Activated CD4-positive, alpha-beta T cell treated with anti-CD3 and anti-CD28 coated beads for 4 hours (primary cell): ENCODE measurements at places on chromosomes 3 and 15.

- no peak for DNase-seq
These were observed 24.2 kb downstream of the WDR93 start for GRCh38 chr15:89714775-89715174.

DNA sequence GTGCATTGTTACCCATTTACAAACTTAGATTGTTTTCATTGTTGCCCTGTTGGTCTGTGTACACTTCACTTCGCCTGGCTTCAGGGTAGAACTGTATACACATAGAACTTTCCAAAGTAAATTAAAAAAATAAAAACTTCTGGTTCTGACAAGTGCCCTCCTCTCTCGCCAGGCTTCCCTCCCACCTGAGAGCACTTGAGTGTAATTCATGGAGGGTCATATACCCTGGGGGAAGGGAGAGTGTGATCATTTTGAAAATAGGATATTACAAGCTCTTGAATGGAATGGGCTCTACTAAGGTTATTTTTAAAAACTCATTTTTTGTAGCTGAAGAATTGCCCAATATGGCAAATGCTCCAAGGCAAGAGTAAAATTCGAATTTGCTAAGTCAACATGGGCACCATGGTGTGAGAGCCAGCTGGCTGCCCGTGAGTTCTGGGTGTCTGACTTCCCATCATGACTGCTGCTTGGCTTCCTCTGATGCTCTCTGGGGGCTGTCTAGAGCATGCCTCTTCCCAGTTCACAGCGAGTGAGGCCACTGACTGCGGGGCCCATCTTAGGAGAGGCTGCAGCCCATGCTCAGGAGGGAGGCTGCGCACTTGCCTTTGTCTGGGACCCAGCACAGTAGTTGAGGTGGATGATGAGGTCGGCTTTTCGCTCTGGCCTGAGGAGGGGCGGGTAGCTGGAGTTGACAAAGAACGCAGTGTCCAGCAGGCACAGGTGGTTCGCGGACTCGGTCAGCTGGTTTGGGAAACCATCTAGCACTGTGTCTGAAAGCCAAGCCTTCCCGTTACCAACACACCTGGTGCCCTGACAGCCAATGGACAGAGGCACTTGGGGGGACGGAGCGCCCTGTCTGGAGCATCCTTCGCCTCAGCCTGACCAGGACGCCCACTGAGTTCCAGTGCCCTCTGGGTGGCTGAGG is 13.1 kb upstream of the EHD4 start:
- no peak for DNase-seq

DNA sequence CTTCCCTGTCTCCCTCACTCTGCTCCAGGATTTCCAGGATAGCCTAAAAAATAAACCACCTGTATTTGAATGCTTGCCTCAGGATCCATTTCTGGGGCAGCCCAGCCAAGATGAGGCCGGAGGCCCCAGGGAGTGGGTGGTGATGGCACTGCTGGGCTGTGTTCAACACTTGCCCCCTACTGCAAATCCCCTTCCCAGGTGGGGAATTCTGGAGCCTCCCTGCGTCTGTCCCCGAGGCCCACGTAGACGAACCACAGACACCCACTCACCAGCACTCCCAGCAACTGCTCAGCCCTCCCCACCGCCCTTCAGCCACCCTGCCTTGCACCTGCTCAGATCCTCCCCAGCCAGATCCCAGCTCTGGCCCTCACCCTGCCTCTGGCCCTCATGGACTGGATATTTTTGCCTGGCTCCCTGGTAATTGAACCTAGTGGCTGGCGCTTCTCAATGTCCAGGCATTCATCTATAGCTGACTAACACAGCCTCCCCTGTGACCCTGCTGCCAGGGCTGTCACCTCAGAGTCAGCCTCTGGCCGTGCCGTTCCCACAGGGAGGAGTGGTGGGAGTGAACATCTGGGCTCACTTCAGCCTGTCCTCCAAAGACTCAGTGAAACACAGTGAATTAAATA is 17.1 kb upstream of the EPB42 start:
- DNase-seq: no peak

- no peak for DNase-seq
These were observed 295.9 kb downstream of the CADM2 start for GRCh38 chr3:85254738-85255137.

- no peak for DNase-seq
These were observed 15.2 kb upstream of the ANPEP start for GRCh38 chr15:89829616-89830440.

GRCh38 chr15:81516461-81516860 is 142.4 kb upstream of the TMC3 start:
- no peak for DNase-seq

DNA sequence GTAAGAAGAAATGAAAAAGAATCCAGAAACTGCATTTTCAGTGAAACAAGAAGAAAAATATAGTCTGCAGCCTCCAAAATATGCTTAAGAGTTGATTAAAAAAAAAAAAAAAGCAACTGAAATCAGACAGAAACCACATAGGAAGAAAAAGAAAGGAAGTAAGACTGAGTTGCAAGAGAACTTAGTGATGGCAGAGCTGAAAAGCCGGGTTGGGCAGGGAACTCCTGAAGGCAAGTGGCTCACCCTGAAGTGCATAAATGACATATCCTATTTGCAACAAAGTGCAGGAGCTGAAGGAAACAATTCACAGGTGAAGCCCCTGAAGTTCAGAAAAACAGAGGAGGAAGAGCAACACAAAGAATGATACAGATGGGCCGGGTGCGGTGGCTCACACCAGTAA is 108.8 kb upstream of the SLC25A36 start:
- no peak for DNase-seq

GRCh38 chr3:43874290-43874689 is 183.6 kb downstream of the ABHD5 start:
- no peak for DNase-seq

- DNase-seq: no peak
These were observed 243.8 kb upstream of the PEX5L start for GRCh38 chr3:180280555-180280954.

DNA sequence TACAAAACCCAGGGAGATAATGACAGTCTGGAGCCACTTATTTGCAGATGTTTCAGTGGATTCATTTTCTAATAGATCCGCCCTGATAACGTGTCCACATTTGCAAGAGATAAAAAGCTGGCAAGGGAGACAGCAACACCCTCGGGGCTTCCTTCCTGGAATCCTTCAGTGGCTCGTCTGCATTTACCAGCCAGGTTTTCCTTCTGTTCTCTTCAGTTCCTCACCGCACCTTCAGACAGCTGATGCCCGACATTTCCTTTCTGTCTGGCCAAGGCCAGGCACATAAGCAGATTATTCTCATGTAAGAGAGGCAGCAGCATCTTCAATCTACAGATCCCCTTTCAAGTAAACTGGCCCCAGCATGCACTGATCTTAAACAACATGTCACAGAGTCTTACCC is 56.2 kb upstream of the SPATA12 start:
- no peak for DNase-seq

DNA sequence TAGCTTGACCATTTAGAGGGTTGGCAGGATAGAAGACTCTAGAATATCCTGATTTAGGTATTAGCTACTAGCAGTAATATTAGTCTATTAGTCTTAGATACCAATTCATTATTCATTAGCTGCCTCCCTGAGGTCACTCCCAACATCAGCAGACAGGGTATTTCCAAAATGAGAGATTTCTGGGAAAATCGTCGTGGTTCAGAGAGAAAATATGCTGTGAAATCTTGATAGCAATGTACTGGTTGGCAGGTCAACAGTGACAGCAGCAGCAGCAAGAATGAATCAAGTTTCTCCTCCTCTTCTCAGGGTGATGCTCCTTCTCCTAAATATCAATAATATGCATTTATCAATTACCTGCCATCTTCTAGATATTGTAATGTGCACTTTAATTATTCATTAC is 41.3 kb upstream of the ROBO1 start:
- no peak for DNase-seq

DNA sequence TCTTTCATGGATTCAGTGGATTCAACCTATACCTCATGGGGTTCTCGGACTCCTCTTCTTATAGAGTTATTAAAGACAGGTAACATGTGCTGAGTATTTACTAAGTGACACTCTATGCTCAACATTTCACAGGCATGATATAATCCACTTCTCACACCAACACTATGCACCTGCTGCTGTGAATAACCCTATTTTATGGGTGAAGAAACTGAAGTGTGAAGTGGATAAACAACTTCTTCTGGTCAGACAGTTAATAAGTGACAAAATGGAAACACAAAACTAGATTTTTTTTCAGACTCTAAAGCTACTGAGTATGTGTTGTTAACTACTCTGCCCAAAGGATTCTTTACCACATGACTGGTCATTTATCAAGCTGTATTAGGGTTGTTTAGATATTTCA is 403.5 kb downstream of the DIPK2A start:
- no peak for DNase-seq

DNA sequence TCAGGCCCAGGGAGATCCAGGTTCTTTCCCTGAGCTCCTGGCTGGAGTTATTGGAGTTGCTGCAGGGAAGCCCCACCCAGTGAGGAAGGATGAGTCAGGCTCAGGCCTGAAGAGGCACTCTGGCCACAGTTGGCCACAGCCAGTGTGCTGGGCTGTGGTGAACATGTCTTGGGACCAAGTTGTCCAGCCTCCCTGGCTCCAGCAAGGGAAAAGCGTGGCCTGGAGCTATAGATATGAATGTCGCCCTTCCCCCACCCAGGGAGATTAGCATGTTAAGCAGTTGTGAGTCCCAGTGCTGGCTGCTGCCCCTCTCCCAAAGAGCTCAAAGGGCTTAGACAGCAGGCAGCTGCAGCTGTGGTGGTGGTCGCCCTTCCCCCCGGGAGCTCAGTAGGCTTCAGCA is 963.2 kb downstream of the ROBO2 start:
- DNase-seq: no peak

DNA sequence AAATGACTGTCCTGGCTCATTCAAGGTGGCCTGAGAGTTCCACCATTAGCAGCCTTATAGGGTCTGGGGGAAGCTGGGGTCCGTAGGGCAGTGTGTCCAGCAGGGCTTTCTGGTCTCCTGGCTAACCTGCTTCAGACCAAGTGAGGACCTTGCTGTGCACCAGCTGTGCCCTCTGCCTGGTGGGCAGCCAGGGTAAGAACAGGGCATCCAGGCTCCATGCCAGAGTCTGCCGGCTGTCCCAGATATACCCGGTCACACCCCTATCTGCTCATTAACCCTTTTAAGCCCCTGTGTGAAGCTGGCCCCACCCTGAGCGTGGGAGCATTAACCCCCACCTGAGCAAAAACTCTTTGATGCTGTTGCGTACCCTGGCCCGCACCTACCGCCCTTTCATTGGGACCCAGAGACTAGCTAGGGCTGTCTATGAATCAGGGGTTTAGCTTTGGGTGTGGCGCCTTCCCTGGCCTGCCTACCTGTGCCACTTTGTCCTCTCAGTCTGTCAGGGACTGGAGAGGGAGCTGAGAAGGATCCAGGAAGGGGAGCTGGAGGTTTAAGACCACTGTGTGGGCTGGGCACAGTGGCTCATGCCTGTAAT is 17.6 kb downstream of the SEMA3F start:
- DNase-seq: no peak

GRCh38 chr15:78104566-78105475 is 12.5 kb downstream of the SH2D7 start:
- DNase-seq: no peak

DNA sequence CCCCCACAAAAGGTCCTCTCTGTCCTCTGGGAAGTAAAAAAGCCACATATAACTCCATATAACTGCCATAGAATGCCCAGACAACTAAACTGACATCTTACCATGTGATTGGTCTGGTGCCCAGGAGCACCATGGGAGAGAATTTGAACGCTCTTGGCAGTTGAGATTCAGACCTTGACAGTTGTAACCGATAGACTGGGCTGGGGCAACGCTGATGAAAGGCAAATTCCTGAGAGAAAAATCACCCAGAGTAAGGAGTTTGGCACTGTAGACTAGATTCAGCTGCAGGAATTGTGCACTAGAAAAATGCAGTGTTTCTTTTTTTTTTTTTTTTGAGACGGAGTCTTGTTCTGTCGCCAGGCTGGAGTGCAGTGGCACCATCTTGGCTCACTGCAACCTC is 240.5 kb downstream of the SOX2 start:
- DNase-seq: no peak

GRCh38 chr3:69082361-69082760 is 2.2 kb upstream of the UBA3 start:
- DNase-seq: peak; percentile 19

GRCh38 chr3:6965881-6966280 is 105.0 kb downstream of the GRM7 start:
- DNase-seq: no peak

DNA sequence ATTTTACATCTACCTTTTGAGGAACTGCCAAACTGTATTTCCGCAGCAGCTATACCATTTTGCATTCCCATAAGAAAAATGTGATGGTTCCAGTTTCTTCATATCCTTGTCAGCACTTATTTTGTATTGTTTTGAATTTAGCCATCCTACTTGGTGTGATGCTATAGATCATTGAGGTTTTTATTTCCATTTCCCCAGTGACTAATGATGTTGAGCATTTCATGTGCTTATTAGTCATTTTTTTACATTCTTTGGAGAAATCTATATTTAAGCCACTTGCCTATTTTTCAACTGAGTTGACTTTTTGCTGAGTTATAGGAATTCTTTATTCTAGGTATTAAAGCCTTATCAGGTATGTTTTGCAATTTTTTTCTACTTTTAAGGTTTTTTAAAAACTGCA is 347.6 kb upstream of the RARB start:
- no peak for DNase-seq

GRCh38 chr15:79025201-79025600 is 65.4 kb downstream of the RASGRF1 start:
- DNase-seq: no peak

DNA sequence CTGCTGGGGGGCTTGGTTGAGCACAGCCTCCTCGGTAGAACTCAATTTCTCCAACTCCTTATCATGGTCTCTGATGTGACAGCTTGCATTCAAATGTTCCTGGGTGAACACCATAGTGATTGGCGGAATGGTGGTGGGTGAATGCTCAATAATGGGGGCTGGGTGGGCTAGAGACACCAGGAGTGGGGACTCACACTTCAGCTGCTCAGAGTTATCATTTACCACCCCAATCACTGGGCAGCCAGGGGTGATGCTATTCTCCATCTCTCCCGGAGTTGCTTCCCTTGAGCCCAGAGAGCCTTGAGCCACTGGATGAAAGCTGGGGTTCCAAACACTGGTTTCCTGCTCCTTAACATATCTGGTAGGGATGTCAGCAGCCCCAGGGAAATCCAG is 88.7 kb downstream of the DHX30 start:
- DNase-seq: no peak

GRCh38 chr3:61378311-61378710 is 127.1 kb upstream of the FHIT start:
- no peak for DNase-seq

- DNase-seq: no peak
These were observed 86.3 kb downstream of the RSL24D1 start for GRCh38 chr15:55110446-55110845.
